ENCODE measurements at places on chromosomes 16 and 17.

DNA sequence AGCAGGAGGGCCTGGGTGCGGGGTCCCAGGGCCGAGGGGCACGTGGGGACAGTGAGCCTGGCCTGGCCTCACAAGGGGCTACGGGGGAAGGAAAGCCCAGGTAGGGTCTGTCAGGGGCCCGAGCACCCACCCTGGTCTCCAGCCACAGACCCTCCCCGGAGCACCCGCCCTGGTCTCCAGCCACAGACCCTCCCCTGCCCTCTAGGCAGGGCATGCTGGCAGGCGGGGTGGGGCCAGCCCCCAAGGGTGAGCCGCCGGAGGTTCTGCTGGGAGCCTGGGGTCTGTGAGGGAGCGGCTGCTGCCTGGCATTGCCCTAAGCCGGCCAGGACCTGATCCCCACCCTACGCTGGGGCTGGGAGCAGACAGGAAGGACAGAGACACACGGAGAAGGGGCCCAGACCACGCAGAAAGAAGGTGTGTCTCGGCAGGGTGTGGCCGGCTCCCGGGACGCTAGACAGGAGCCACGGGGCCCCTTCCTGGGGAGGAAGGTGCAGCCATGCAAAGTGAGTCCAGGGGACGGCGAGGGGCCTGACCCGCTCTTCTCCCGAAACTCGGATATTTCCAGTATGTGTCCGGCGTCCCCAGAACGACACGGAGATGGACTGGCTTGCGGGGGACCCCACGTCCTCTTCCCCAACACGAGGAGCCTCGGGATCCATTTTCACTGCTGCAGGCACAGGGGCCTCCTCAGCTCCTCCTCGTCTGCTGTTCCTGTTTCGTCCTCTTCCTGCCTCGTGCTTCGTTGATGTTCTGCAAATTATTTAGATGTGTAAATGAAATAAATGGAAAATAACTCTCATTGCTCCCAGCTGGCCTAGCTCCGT, 15.5 kb downstream of the UTS2R start:
- DNase-seq: no peak

DNA sequence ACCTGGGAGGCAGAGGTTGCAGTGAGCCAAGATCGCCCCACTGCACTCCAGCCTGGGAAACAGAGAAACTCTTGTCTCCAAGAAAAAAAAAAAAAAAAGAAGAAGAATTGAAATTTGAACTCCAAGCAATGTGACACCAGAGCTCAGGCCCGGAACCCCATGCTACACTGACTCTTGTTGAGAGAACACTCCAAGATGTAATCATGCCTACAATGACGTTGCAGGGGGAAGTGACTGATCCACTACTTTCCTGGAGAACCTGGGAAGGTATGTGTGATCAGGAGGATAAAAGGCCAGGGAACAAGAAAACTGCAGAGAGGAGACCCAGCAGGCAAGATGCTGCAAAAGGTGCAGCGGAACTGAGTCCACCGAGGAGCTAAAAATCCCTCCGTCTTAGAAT, 57.9 kb downstream of the ADCY9 start:
- no peak for DNase-seq

- DNase-seq: no peak
These were observed 744 bp upstream of the METRNL start for GRCh38 chr17:83078378-83079351.

DNA sequence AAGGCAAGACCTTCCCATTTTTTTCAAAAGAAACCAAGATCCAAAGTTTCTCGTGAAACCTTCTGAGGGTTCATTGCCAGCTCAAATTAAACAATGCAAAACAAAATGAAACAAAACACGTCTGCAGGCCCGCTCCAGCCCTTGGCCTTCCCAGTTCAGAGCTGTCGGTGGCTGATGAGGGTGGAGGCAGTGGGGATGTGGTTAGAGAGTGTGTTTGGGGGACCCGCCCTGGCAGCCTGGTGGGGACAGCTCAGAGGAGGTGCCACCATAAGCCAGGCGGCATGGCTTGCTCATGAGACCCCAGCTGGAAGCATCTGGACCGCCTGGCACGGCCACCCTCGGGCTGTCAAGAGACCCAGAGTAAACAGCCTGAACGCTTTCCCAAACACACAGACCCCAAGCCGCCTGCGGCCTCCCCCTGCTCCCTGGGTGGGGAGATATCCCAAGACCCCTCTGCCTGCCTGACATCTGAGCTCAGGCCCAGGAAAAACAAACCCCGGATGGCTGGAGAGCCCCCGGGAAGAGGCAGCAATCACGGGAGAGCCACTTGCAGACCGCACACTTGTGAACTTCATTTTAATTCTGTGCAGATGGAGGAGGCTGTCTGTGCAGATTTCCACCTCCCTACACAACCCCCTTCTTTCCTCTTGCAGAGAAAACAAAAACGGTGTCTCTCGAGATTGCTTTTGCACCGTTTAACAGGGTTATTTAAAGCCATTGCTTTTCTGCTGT, 35.4 kb upstream of the LITAF start:
- DNase-seq: no peak

DNA sequence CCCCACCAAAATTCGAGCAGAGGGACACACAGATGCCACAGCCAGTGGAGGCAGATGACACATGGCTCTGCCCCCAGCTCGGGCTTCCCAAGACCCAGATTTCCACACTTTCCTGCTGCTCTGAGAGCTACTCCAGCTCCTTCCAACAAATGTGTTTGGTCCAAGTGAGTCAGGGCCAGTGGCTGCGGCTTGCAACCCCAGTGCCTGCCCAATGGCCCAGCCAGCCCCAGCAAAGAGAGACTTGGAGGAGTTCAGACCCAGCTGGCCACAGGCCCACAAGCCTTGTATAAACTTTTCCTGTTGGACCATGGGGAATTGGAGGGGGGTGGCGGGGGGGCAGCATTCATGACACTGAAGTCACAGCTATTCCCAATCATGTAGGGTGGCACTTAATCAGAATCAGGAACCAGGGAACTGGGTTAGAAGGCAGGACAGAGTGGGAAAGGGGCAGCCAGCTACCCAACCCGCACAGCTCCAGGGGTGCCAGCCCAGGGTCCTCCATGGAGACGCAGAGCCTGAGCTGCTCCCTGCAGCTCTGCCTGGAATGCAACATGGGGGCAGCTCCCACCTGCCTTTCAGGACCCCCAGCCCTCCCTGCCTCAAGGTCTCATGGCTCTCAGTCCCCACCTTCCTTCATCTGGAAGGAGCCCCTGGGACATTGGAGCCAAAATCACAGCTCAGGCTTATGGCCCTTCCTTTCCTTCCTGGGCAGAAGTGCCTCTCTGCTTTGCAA, 17.5 kb upstream of the C16orf78 start:
- no peak for DNase-seq

DNA sequence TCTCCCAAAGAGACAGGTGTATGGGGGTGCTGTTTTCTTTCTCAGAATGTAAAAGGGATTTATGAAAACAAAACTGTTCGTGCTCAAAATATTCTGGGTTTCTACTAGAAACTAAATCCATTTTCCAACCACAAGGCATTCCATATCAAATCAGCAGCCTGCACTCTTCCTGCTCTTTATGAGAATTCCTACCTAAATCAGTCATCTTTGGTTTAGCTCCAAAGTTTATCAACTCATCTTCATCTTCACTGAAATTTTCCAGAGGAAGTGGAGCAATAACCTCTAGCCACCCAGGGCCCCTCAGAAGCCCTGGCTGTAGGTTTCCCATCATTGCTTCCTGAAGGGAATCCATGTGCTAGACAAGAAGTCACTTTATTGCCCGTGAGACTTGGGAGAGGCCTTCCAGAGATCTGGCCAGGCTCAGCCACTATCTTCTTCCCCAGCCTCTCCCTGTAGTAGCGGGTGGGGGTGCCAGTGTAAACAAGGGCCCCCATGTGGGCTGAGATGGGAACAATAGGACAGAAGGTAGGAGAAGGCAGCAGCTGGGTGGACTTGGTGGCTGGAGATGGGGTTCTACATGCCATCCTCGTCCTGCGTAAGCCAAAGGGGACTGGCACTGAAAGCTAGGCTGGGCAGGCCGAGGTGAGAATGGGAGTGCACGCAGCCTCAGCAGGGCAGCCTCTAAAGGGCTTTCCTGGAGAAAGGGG, 22.0 kb upstream of the ALDH3A1 start:
- no peak for DNase-seq

DNA sequence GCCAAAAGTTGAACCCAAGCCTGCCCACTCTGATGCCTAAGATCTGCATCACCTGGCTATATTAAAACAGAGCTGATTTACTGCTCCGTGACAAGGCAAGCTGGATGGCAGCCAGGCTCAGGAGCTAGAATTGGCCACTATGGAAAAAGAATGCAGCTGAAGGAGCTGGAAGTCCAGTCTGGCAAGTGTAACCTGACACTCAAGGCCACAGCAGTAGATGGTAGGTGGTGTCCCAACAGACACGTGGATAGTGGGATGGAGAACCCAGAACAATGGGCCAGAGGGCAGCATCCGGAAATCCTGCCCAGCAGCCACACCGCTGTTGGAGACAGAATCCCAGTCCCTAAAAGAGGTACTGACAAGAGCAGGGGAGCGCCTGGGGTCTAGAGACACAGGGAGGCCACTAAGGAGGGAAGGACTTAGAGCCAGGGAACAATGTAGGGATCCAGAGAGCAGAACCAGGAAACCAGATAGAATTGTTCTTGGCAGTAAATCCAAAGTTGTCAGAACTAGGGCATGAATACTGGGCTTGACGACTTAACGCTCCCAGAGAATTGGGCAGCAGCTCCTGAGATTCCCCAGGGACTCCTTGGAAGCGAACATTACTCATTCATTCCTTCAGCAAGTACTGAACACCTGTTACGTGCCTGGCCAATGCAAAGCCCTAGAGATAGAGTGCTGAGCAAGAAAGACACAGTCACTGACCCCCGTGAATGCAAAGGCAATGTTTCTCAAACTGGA, 85.7 kb downstream of the CDYL2 start:
- no peak for DNase-seq

DNA sequence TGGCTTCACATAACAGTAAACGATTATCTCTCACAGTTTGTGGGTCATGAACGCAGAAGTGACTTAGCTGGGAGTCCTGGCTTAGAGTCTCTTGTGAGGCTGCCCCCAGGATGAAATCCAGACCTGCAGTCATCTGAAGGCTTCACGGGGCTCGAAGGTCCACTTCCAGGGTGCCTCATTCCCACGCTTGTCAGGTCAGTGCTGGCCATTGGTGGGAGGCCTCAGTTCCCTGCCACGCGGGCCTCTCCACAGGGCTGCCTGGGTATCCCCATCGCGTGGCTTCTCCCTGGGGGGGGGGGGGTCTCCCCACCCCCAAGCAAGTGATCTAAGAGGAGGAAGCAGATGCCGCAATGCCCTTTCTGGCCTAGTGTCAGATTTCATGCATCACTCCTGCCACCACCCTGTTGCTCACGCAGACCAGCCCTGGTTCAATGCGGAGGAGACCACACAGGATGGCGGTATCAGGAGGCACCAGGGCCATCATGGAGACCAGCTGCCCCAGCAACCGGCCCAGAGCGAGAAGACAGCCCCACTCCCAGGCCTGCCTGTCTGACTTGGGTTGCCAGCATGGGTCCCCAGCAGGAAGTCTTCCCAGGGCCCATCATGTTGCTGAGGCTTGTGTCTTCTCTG, 77.3 kb upstream of the CDH5 start:
- no peak for DNase-seq

DNA sequence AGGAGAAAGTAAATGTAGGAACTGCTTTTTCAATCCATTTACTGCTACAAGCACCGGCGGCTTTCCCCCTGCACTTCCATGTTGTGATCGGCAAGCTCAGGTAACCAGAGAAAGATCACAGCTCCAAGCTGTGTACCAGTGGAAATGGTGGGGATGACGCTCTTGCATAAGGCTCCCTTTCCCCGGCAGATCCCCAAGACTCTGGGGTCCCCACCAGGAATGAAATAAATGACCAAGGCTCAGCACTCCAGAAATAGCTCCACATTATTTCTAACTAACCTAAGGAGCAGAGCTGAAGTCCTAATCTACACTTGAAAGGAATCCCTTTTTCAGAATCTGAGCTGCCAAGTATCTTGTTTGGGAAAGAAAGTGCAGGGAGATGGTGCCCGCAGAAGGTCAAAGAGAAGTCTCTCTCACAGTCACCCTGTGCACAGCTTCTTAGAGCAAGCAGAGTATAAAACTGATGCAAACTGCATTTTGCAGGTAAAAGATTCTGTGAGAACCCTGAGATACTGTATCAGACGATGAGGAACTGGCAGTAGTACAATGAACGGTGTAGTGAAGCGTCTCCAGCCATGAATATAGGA, 11.1 kb downstream of the GRB2 start:
- DNase-seq: no peak

GRCh38 chr17:39607851-39608130, at the start of gene NEUROD2:
TSS of gene NEUROD2 (minus strand) at chr17:39607920. CDS start at chr17:39606599, 1,321 bp downstream.
- no peak for DNase-seq

DNA sequence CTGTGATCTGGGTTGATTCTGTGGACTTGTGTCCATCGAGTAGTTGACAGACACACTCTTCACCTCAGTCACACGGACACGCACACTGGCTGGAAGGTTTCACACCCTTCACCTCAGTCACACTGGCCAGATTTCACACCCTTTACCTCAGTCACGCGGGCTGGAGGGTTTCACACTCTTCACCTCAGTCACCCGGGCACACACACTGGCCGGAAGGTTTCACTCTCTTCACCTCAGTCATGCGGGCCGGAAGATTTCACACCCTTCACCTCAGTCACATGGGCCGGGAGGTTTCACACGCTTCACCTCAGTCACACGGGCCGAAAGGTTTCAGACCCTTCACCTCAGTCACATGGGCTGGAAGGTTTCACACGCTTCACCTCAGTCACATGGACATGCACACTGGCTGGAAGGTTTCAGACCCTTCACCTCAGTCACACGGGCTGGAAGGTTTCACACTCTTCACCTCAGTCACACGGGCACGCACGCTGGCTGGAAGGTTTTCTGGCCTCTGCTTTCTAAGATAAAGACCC, 96.2 kb downstream of the PGS1 start:
- no peak for DNase-seq

DNA sequence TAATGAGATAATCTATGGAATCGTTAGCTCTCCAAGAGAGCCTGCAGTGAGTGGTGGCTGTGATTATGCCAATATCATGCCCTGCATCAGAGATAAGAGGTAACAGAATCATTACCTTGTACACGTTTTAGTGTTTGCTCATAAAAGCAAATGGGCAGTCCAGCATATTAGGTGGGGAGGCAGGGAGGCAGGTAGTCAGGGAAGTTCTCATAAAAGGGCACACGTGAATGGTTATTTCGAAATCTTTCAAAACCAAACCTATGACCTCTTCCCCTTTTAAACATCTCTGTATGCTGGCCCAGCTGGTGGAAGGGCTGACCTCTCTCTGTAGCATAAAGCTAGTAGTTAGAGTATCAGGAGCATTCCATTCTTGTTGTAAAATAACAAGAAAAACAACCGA, 51.7 kb downstream of the VAT1L start:
- DNase-seq: no peak
